ENCODE measurements at places on chromosomes 2 and 18. TPM values are rescaled to one million over a fixed set of nuclear protein-coding genes. Genes with fewer than 3 reads are reported as not detected.

DNA sequence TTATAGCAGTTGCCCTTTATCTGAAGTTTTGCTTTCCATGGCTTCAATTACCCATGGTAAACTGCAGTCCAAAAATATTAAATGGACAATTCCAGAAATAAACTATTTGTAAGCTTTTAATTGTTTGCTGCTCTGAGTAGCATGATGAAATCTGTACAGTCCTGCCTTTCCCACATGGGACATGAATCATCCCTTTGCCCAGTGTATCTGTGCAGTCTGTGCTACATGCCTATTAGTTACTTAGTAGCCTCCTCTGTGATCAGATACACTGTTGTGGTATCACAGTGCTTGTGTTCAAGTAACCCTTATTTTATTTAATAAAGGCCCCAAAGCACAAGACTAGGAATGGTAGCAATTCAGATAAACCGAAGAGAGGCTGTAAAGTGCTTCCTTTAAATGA, 810.6 kb upstream of the PIK3C3 start:
- DNase-seq = peak; percentile 8

DNA sequence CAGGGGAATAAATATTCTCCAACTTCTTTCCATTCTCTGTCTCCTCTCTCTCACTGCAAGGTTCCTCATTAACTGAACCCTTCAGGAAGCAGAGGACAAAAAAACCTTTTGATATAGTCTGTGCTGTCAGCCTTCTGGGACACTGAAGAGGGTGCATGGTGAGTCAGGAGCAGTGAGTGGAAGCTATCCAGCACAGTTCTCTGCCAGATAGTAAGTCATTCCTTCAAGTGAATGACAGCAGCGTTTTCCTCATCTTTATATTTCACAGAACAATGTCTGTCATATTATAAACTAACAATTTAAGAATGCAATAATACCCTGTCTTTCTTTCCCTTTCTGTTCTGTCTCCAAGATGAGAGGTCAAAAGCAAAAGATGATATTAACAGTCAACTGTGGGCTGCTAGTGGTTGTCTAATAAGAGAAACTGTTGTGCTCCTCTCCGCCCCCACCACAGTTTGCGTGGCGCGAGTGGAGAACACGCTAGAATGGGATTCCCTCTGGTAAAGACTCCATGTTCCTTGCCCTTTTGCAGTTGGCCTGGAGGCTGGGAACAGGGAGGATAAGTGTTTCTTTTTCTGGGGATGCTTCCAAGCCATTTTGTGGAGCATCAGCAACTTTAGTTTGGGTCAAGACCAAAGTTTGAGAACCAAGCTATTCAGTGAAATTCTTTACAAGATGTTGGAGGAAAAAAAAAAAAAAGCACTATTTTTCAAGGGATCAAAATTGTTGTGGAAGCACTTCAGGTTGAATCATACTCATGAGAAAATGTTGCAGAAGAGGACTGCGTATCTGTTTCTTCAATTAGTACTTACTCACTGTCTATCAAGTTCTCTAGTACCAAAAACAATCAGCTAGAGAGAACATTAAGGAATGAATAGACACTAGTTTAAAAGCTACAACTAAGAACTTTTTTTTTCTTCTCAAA, 430.2 kb downstream of the SETBP1 start:
- DNase-seq = peak; percentile 25

DNA sequence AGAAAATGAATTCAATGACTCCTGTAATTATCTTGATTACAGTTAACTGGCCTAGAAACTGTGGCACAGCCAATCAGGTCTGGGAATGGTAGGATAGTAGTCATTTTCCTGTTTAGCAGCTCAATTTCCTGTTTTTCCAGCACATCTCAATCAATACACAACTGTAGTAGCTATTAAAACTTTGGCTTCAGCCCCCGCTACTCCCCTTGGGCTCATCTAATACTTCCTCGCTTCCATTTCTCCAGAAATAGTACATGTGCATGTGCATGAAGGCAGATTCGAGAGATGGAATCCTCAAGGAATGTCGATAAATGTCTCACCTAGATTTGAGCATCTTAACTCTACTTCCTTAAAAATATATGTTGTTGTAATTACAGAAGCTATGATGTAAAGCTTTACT, 9.7 kb downstream of the COBLL1 start:
- DNase-seq = no peak

GRCh38 chr2:199199797-199200196, 257.9 kb downstream of the SATB2 start:
- no peak for DNase-seq

- DNase-seq = no peak
Observed at GRCh38 chr2:123916051-123916450, 109.0 kb upstream of the CNTNAP5 start.

GRCh38 chr2:236811062-236811656, 241.5 kb downstream of the ACKR3 start:
- DNase-seq = no peak

- no peak for DNase-seq
Observed at GRCh38 chr2:84866122-84866521, 14.8 kb downstream of the TRABD2A start.

The CNRIP1 gene
- 36.4 TPM for total RNA-seq

- DNase-seq = peak; percentile 76
Observed at GRCh38 chr18:36786686-36787085, 42.1 kb downstream of the TPGS2 start.

GRCh38 chr2:145374165-145374564, 854.2 kb upstream of the ZEB2 start:
- no peak for DNase-seq

GRCh38 chr2:1567556-1568344, 154.5 kb downstream of the TPO start:
- DNase-seq = no peak

The DES gene
- 863 TPM for total RNA-seq

DNA sequence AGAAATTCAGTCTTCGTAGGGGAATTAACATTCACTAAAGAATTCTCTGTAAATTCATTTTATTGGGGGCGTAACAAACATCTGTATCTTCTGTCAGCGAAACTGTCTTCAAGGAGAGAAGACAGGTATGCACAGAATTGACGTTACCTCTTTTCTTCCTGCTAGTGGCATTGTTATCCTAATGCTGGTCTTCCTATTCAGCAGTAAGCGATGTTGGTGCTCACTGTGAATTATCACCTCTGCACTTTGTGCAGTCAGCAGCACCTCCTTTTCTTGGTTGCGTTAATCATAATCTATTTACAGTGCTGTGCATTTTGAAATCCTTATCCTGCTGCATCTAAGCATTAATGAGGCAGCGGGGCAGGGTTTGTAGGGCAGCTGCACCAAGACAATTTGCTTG, 362.3 kb downstream of the SLC4A3 start:
- DNase-seq = no peak

The SERPINB2 gene
- 0.80 TPM for total RNA-seq

- no peak for DNase-seq
Observed at GRCh38 chr2:194709840-194710239, 947.2 kb upstream of the SLC39A10 start.

DNA sequence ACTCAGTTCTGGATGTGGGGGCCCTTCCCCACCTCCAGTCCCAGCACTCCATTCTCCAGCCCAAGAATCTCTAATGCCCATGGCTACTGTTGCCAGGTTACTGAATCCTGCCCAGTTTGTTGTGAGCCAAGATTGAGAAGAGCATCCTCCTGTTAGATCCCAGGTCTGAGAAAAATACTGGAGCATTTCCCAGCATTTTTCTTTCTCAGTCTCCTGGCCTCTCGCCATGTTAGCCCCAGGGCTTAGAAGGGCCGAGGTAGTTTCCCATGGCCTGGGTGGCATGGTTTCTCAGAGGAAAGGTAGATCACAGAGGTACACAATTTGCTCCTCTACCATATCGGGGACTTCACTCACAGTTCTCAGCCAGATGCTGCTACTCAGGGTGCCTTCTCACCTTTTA, 135.7 kb downstream of the OTX1 start:
- DNase-seq = no peak

DNA sequence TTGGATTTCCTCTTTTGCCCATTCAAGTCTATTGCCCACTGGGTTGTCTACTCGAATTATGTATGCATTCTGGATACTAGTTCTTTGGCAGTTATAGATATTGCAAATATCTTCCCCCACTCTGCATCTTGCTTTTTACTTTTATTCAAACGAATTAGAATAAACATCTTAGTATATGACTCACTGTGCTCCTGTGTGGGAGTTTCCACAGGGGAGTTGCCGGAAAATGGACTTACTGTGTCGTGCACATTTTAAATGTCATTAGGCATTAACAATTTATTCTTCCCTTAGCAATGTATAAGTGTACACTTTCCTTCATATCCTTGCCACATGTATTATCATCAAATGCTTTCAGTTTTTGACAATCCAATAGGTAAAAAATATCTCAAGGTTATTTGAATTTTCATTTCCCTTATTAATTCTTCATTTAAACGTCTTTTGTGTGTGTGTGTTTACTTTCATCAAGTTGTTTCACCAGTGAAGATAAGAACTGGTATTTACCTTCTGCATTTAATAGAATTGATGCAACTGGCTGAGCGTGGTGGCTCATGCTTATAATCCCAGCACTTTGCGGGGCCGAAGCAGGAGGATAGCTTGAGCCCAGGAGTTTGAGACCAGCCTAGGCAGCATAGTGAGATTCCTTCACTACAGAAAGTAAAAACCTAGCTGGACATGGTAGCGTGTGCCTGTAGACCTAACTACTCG, 4.6 kb upstream of the UGT1A5 start:
- DNase-seq = no peak

The TSHZ1 gene
- total RNA-seq = 7.3 TPM

DNA sequence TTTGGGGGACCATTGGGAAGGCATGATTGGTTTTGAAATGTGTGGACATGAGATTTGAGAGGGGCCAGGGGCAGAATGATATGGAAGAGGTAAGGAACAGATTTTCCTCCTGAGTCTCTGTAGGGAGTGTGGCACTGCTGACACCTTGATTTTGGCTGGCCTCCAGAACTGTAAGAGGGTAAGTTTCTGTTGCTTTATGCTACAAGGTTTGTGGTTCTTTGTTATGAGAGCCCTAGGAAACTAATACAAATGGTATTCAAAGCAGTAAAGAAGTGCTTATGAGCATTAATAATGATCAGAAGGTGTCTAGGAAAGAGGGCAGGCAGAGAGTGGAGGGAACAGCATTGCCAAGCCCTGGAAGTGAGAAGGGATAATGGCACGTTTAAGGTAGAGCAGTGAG, 574.3 kb upstream of the NXPH2 start:
- DNase-seq = no peak

GRCh38 chr2:56179931-56180330, 3.9 kb upstream of the CCDC85A start:
- DNase-seq = no peak

The VAMP8 gene
- total RNA-seq = 21.2 TPM

DNA sequence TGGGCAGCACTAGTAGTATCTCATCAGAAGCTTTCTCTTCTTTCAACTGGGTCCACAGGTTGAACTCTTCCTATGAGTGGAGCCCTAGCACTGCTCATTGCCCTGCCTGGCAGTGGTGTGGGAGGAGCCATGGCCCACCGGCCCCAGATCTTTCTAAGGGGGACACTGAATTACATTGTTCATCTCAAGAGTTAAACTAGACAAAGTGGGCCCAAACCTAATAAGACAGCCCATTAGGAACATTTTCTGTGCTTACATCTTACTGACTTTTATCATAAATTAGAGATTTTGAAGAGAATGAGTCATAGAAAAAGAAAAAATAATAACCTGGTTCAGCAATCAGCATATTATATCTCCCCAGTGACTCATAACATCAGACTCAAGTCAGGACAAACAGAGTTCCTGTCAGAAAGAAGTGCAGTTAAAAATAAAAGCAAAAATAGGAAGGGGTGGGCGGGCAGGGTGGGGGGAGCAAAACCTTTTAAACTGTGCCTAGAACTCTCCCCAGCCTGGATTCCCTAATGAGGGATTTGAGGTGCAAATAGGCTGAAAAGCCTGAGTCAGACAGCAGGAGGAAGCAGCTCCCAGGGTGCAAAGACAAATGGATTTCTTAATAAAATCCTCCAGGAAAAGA, 161.6 kb upstream of the TRIB2 start:
- peak; percentile 64 for DNase-seq

The TBR1 gene
- not detected for total RNA-seq

- DNase-seq = peak; percentile 10
Observed at GRCh38 chr2:159849160-159849813, 51.3 kb upstream of the CD302 start.

- no peak for DNase-seq
Observed at GRCh38 chr18:79117788-79118187, 48.6 kb downstream of the ATP9B start.

DNA sequence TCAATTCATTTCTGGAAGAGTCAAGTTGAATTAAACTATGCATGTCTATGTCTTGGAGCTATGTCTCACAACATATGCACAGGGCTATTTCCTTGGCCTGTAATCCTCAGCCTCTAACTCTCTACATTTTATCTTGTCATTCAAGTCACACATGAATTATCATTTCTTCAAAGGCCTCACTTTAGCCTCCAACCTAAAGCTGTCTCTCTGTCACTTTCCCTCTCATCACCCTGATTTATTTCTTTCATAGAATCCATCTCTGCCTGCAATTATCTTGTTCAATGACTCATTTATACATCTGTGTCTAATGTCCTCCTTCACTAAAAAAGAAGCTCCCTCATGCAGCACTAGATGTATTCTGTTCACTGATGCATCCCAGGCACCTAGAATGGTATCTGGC, 614.2 kb upstream of the REG3G start:
- no peak for DNase-seq

DNA sequence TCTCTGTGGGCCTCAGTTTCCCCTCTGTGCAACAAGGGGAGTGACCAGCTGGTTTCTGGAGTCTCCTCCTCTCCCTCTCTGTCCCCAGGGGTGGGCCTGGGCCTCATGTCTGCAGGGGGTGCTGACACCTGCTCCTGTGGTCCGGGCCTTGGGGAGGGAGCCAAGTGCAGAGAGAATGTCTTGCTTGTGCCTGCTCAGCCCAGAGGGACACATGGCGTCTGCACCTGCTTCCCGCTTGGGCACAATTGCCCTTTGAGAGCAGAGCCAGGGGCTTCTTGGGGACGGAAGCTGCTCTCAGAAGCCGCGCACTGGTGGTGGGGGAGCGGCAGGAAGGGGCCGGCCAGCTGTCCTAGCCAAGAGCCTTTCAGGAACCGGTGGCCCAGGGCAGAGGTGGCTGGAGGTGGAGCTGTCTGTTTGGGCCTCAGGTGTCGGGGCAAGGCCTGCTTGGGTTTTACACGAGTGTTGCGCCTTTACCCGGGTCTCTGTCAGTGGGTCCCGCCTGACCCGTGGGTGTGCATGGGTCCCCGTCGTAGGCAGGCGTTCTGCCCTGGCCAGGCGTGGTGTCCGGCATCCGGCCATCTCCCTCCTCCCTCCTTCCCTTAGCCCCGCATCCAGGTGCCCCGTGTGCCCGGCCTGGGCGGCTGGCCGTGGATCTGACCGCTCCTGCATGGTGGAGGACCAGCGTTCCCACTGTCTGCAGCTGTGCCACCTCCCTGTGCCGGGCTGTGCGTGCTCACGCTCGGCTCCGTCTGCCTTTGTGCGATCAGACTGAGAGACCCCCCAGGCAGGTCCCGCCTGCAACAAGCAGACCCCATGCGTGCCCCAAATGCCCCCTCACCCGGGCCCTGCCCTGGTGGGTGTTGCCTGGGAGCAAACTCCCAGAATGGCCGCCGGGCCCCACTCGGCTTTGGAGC, 4.0 kb downstream of the NEU4 start:
- no peak for DNase-seq

GRCh38 chr2:85390941-85391669, 19.1 kb downstream of the CAPG start:
- no peak for DNase-seq

- no peak for DNase-seq
Observed at GRCh38 chr18:50014606-50015005, 180.3 kb downstream of the MYO5B start.
